ENCODE measurements at places on chromosomes 2 and 18. TPM values are rescaled to one million over a fixed set of nuclear protein-coding genes. Genes with fewer than 3 reads are reported as not detected.

GRCh38 chr2:236668531-236668969 is 98.9 kb downstream of the ACKR3 start:
- H3K36me3 ChIP-seq = no peaks in the 10 kb centered on the region
- no peak for DNase-seq
- no peaks in the 10 kb centered on the region for H3K27me3 ChIP-seq
- no peak overlapping the region for H3K4me3 ChIP-seq
- H3K27ac ChIP-seq = no peak overlapping the region
- peaks cover 7% of the 10 kb centered on the region for H3K4me1 ChIP-seq

DNA sequence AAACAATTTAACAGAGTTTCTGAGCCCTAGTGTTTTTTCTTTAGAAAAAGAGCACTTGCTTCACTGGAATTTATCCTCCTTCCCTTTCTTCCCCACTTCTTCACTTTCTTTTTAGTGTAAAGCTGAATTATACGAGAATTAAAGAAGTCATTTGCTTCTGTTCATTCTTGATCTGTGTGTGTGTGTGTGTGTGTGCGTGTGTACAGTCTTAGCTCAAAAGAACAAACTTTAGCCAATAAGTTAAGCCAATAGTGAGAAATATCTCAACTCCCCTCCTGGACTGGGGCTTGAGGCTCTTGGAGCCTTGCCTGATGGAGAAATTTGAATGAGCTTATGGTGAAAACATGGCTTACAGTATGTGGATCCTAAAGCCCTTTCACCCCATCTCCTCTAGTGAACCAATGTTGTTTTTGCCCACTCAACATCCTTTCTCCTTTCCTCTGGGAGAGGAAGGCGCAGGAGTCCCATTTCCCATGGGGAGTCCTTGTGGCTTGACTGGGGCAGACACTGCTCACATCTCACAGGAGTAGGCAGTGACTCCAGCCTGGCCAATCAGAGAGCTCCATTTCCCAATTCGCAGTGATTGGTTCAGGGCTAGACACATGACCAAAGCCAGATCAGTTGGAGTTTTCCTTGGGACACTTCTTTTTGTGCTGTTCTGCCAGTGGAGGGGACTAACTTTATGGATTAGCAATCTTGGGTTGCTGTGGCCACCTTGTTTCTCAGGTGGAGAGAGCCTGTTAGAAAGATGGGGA is 16.3 kb upstream of the MYO3B start:
- H3K4me3 ChIP-seq = no peak overlapping the region
- DNase-seq = no peak
- H3K4me1 ChIP-seq = peaks cover 6% of the 10 kb centered on the region
- no peak overlapping the region for H3K27ac ChIP-seq

TSHZ1 gene
- 0.95 TPM for total RNA-seq

DNA sequence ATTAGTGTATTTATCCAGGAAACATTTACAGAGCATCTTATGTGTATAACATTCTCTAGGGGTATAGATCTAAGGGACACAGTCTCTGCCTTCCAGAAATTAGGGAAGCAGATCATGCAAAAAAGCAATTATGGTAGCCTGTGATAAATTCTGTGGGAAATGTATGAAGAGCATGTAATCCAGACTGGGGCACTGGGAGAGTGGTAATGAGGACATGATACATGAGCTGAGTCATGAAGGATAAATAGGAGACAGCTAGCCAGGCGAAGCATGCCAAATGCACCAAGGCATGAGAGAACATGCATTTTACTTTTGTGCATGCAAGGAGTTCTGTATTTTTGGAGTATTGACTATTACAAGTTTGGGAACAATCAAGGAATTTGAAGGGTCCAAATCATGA is 8.9 kb upstream of the RPRM start:
- H3K36me3 ChIP-seq = peaks cover 25% of the 10 kb centered on the region
- H3K4me1 ChIP-seq = no peaks in the 10 kb centered on the region
- H3K4me3 ChIP-seq = no peak overlapping the region
- no peaks in the 10 kb centered on the region for H3K27me3 ChIP-seq
- DNase-seq = no peak

CDH20 gene
- 0.75 TPM for total RNA-seq

DNA sequence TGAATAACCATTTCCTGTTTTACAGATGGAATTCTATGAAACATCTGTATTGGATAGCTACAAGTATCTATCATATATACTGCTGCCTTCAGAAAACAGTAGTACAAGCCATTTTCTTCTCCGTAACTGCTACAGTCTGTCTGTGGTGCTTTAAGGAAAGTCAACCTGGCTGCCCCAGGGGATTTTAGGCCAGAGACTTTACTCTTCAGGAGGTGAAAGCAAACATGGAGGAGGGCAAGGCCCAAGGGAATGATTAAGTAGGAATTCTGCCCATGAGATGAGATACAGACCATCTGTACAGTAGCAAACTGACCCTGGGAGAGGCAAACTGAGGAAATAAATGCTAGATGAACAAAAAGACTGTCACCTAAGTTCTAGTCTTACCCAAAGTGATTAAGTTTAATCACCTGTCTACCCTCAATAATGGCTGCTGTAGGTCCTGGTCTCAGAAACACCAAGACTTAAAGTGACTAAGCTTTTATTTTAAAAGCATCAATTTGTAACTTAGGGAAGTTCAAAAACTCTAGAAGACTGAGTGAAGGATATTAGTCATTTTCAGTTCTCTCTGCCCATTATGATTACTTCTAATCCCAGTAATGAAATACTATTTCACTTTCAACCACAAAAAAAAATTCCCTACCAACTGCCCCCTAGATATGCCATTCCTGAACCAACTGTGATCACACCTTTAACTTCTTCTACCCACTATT is 14.8 kb downstream of the MBD2 start:
- no peak overlapping the region for H3K27ac ChIP-seq
- no peaks in the 10 kb centered on the region for H3K4me1 ChIP-seq
- peak overlapping the region; percentile 43 for H3K4me3 ChIP-seq
- no peak for DNase-seq
- H3K36me3 ChIP-seq = peaks cover 4% of the 10 kb centered on the region

- H3K36me3 ChIP-seq = no peaks in the 10 kb centered on the region
- no peaks in the 10 kb centered on the region for H3K4me1 ChIP-seq
- H3K27me3 ChIP-seq = no peaks in the 10 kb centered on the region
- H3K27ac ChIP-seq = no peak overlapping the region
- DNase-seq = no peak
Observed at GRCh38 chr2:11169333-11169732, 14.1 kb downstream of the SLC66A3 start.

AGXT gene
- 0.18 TPM for total RNA-seq

FAM237A gene
- total RNA-seq = not detected

IRS1 gene
- 7.5 TPM for total RNA-seq

ELOA2 gene
- total RNA-seq = not detected

GRCh38 chr2:79083597-79084251 is 4.1 kb downstream of the REG1B start:
- DNase-seq = no peak
- H3K27me3 ChIP-seq = peaks cover 56% of the 10 kb centered on the region
- no peaks in the 10 kb centered on the region for H3K36me3 ChIP-seq
- no peak overlapping the region for H3K27ac ChIP-seq
- H3K4me1 ChIP-seq = no peaks in the 10 kb centered on the region

ST6GAL2 gene
- total RNA-seq = 15.6 TPM

REG1A gene
- not detected for total RNA-seq

DNA sequence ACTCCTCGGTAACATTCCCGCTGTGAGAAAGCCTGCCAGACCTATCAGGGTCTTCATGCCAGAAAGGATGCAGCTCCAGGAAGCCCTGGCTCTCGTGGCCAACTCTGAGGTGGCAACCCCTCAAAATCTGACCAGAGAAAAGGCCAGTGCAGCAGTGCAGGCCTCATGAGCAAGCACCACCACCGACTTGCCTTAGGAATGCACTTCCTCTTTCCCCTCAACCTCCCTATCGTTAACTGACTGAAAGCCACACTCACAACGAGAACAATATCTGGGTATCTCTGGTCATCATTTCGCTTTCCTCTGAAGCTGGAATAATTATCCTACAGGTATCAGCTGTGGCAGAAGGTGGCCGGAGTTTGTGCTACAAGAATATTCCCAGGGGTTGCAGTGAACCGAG is 101.4 kb upstream of the POU3F3 start:
- H3K4me1 ChIP-seq = peaks cover 11% of the 10 kb centered on the region
- H3K36me3 ChIP-seq = no peaks in the 10 kb centered on the region
- DNase-seq = no peak

SERPINB2 gene
- total RNA-seq = not detected

- DNase-seq = no peak
- H3K36me3 ChIP-seq = no peaks in the 10 kb centered on the region
- no peak overlapping the region for H3K27ac ChIP-seq
- H3K4me1 ChIP-seq = no peaks in the 10 kb centered on the region
- peaks cover 9% of the 10 kb centered on the region for H3K27me3 ChIP-seq
- H3K4me3 ChIP-seq = no peak overlapping the region
Observed at GRCh38 chr2:168896783-168897182, 4.3 kb upstream of the G6PC2 start.

DNA sequence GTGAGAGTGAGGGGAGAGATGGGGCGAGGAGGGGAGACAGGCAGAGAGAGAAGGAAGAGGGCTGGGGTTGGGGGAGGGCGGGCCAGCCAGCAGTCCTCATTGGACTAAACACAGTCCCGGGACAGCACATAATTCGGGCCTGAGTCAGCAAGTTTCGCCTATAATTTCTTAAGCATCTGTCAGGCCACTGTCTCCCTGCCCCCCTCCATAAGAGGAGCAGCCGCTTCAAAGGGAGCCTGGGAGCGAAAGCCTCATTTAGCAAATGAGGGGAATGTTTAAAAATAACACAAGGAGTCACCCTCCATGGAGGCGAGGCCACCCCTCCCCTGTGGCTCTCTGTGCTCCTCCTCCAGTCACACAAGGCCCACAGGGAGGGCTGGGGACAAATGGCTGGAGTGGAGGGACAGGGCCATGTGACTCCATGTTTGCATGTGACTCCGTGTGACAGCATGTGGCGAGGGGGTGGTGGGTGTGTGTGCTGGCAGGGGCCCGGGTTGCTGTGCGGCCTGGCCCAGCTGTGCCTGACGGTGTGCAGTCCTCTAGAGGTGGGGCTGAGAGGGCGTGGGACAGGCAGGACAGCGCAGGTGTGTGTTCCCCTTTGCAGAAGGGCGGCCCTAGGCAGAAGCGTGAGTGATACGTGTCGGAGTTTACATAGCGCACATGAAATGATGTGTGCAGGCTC is 162.4 kb downstream of the CELF4 start:
- H3K27ac ChIP-seq = no peak overlapping the region
- peak; percentile 74 for DNase-seq
- no peaks in the 10 kb centered on the region for H3K4me1 ChIP-seq

QPCT gene
- 17.7 TPM for total RNA-seq

- no peaks in the 10 kb centered on the region for H3K36me3 ChIP-seq
- DNase-seq = no peak
- no peak overlapping the region for H3K4me3 ChIP-seq
- H3K27me3 ChIP-seq = no peaks in the 10 kb centered on the region
- no peak overlapping the region for H3K27ac ChIP-seq
Observed at GRCh38 chr2:106789185-106789584, 96.8 kb downstream of the ST6GAL2 start.

DNA sequence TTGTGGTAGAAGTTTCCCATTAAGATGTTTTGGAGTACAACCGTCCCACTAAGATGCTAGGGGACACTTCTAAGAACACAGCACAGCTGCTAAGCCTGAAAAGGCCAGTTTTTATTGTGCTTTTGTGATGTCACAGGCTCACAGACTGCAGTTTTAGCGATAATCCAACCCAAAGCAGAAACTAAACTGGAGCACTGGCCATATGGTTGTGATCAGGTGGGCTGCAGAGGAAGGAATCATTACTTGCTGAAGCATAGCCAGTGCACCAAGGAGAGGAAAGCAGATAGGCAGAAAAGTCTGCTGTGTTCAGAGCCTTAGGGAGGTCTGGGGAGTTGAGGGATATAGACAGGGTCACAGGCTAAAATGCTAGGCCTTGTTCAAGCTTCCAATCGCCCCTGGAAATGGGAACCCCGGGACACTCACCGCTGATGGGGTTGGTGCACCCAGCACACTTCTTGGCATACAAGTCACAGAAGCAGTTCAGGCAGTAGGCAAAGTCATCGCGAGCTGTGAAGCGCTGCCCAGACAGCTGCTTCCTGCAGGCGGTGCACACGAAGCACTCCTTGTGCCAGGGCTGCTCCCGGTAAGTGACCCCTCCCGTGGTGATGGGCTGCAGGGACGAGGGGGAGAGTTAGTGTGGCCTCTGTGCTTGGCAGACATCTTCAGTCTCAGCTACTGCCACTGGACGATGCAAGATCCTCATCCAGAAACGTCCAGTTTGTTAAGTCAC is 25.7 kb downstream of the C2orf49 start:
- no peak overlapping the region for H3K27ac ChIP-seq
- no peak overlapping the region for H3K4me3 ChIP-seq
- H3K27me3 ChIP-seq = no peaks in the 10 kb centered on the region
- H3K36me3 ChIP-seq = peaks cover 67% of the 10 kb centered on the region
- no peak for DNase-seq

C2orf66 gene
- 0.20 TPM for total RNA-seq
